ENCODE measurements at places on chromosomes 12 and 14. TPM values are rescaled to one million over a fixed set of nuclear protein-coding genes. Genes with fewer than 3 reads are reported as not detected.

GRCh38 chr14:105465209-105466031 lies 9.2 kb upstream of the CRIP2 start:
- no peak for DNase-seq

- DNase-seq: peak; percentile 38
Observed at GRCh38 chr14:76138758-76139723, 12.7 kb upstream of the GPATCH2L start.

DNA sequence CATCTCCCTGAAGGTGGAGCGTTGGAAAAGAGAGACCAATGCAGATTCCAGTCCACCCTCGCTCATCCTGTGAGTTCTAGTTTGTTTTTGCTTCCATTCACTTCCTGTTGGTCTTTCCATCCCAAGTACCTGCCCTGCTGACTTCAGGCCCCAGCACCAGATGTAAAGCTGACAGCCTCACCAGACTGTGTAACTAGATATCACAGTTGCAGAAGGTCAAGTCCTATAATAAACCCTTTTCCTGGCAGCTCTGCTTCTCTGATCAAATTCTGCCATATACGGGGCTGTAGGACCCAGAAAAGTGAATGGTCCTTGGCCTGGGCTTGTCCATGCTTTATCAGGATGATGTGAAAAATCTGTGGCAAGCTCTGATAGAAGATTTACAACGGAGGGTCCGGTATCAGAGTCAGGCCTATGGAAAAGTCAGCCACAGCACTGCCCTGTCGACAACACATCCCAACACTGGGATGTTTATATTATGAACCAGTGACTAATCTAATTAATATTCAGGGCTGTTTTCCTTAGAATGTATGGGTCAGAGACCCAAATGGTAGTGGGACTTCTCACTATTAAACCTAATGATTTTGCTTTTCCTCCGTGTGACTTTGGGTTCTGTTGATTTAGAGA lies 42.1 kb downstream of the CCDC175 start:
- DNase-seq: no peak

DNA sequence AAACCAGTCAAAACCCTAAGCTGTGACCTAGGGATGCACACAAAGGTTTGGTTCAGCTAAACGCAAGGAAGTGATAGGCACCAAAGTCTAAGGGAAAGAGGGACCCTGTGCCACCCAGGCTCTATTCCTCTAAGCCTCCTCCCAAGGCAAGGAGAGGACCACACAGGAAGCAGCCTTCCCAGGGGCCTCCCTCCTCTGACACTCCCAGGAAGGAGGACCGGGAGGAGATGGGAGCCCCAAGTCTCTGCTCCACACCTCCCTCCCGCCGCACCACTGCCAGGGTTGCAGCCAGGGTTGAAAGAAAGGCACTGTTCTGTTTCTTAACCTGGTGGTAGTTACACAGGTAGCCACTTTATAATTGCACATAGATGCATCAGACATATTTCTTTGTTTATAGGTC lies 21.9 kb downstream of the TCHP start:
- no peak for DNase-seq

- DNase-seq: peak; percentile 73
Observed at GRCh38 chr12:57896434-57897201, 44.7 kb upstream of the ATP23 start.

DNA sequence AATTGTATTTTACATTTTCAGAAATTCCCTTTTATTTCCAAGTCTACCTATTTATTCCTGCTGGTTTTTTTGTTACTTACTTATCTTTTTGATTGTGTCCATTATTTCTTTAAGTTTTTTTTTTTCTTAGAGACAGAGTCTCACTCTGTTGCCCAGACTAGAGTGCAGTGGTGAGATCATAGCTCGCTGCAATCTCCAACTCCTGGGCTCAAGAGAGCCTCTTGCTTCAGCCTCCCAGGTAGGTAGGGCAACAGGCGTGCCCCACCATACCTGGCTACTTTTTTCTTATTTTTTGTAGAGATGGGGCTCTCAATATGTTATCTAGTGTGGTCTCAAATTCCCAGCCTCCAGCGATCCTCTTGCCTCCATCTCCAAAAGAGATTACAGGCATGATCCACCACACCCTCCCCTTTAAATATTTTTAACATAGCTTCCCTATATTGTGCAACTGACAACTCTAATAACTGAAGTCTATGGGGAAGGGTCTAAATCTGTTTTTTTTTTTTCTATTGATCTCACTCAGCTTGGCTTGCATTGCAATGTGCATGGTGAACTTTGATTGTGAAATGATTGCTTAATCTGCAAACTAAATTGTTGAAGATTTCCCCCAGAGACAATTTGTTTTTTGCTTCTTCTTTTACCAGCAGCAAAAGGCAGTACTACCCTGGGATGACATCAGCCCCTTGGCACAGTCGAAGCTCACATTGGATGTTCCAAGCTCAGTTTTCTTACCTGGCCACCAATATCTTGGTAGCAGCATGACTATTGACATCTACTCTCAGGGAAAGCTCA lies 25.7 kb upstream of the COCH start:
- no peak for DNase-seq

DNA sequence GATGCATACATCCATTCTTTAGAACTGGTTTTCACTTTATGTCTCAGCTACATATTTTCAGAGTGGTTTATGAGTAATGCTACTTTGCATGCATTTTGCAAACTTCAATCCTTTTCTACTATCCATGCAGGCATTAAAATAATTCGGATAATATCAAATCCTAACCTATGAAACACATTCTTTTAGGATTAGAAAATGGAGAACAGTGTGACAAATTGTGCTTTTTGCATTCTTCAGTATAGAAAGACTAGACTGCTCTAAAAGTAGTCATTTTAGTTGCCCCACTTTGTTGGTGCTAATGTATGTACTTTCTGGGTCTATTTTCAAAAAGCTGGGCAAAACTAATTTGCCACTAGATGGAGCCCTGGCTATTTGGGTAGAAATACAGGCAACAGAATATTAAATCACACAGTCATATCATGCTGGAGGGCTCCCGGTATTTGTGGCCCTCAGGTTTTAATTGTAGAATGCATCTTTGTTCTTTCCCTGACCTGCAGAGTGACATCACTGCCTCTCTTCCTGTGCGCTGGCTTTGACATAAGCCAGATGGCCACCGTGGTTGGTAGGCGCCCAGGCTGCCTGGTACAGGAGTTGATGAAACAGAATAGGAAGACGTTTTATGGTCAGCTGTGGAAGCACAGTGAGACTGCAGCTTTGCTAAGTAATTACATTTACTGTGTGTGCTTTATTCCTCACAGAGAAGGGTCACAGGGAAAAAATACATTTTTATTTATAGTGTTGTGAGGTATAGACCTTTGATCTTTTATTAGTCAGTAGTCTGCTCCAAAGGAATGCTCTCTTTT lies 28.1 kb downstream of the MSRB3 start:
- no peak for DNase-seq

- no peak for DNase-seq
Observed at GRCh38 chr12:33427071-33427470, 12.5 kb downstream of the SYT10 start.

- no peak for DNase-seq
Observed at GRCh38 chr12:78115889-78116288, 285.2 kb downstream of the NAV3 start.

DNA sequence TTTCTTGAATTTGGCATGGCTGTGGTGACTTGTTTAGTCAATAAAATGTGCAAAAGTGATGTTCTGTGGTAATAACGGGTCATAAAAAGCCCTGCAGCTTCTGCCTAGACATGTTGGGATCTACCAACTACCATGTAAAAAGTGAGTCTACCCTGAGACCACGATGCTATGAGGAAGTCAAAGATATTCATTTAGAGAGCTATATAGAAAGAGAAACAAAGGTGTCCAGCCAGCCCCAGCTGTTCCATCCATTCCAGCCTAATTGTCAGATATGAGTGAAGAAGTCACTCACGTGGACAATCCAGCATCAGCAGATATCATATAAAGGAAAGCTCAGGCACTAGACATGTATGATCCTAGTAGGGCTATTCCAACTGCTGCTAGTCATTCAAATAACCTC lies 117.2 kb upstream of the SSTR1 start:
- DNase-seq: no peak

DNA sequence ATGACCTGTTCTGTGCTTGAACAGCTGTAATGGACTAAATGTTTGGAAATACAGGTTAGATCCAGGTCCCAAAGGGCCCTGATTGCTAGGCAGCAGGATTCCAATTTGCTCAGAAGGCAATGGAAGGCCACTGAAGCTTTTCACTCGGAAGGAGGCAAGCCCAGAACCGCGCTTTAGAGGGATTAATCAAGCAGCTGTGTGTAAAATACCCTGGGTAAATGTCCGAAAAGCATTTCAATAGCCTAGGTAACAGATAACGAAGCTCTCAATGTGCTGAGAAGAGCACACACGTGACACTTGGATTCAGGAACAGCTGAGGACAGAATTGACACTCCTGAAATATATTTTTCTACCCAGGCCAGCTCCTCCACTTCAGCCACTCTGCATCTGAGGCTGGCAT lies 436.1 kb downstream of the TMEM132D start:
- no peak for DNase-seq

DNA sequence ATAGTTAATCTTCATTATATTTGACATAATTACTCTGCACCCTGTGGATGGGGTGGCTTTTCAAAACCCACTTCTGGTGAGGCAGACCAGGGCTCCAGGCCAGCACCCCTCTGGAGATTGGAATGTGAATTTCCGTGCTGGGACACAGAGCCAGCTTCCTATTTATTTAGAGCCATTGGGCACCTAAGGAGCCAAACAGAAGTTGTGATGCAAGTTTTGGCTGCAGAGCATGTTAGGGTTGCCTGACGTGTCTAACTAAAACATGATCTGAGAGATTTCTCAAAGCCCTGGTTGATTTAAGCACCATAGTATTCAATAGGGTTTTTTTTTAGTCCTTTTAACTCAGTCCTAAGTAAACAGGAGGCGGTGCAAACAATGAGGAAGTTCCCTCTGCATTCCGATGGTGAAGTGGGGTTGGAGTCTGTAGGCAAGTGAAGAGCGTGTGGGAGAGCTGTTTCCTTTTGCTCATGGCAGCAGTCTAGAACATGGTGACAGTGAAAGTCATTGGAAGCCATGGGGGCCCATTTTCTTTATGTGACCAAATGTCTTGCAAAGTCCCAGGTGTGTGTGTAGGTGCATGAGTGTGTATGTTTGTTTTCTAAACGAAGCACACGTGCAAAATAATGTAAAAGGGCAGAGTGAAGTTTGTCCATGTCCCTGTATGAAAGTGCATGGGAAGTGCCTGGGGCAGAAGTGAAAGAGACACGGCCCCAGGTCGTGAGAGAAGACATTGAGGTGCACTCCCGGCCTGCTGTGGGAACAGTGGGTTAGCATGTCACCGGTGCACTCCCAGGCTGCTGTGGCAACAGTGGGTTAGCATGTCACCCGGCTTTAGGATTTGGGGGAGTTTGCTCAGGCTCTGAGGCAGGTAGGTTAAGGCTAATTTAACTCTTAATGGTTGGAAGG lies 117.7 kb downstream of the PRKCH start:
- no peak for DNase-seq

GRCh38 chr14:32737621-32738020 lies 201.1 kb upstream of the NPAS3 start:
- DNase-seq: no peak

DNA sequence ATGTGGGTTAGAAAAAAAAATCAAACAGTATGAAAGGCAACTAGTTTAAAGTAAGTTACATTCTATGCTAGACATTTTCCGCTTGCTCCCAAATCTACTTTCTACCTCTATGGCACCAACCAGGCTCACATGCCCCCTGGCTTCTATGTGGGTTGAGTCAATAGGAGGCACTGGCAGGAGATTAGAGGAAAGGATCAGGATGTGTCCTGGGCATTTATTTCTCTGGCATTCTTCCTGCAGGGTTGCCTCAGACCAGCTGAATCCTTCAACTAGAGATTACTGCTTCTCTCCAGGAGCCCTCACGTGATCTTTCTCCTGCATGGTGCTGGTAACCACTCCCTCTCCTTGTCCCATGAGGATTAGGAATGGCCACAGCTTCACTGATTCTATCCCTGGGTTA lies 14.9 kb upstream of the CCDC60 start:
- no peak for DNase-seq

GRCh38 chr14:96442355-96442754 lies 50.4 kb downstream of the AK7 start:
- DNase-seq: no peak

DNA sequence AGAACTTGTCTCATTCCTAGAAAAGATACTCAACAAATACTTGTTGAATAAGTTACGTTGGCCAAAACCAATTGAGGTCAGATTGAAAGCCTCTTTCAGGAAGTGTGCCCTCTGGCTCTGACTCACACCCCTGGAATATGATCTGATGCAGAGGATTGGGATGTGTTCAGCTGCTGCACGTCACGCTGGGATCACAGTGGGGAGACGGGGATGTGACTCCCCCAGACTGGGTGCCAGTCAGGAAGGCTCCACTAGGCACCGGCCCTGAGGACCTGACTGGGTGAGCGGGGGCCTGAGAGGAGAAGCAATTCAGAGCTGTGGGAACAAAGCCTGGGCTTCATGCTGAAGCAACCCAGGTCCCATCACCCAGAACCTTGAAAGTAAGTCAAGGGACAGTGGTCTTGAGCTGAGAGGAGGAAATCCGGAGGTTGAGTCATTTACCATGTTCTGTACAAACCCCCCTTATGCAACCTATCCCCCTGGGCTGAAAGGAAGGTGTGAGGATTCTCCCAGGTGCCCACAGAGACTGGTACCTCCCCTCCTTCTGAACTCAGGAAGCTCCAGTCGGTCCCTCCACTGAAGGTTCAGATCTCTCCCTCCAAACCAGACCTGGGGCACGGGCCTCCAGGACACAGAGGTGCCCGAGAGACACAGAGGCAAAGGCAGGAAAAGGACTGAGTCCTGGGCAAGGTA lies 3.9 kb downstream of the CEBPE start:
- no peak for DNase-seq

GRCh38 chr14:65010211-65010931 lies 23.7 kb downstream of the FNTB start:
- no peak for DNase-seq

DNA sequence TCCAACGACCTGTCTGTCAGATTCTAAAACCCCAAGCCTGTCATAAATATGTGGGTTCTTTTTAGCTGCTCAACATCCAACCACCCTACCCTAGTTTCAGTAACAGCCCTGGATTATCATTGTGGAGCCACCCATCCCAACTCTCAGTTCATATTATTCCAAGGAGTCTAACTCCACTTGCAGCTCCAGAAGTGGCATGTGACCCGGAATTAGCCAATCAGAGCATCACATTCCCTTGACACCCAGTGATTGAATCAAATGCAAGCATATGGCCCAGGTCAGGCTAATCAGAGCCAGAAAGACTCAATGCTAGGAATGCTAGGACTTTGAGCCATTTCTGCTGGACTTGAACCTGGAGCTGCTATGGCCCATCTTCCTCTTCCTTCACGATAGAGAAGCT lies 17.1 kb upstream of the HSP90B1 start:
- no peak for DNase-seq

GRCh38 chr12:53399896-53400295 lies 19.9 kb downstream of the SP1 start:
- no peak for DNase-seq

GRCh38 chr12:26318661-26319068 lies 123.3 kb downstream of the SSPN start:
- DNase-seq: peak; percentile 83

- DNase-seq: no peak
Observed at GRCh38 chr12:66733839-66734238, 55.0 kb upstream of the GRIP1 start.

TRPV4 gene
- total RNA-seq: 0.17 TPM

CDH24 gene
- 164 TPM for total RNA-seq

FGF6 gene
- not detected for total RNA-seq

KCNC2 gene
- 11.6 TPM for total RNA-seq

OR10P1 gene
- total RNA-seq: not detected

CTSG gene
- not detected for total RNA-seq

NEUROD4 gene
- total RNA-seq: 206 TPM

SYNE3 gene
- 7.1 TPM for total RNA-seq

WDHD1 gene
- 13.9 TPM for total RNA-seq
